ENCODE measurements at places on chromosomes 11 and 22.

GRCh38 chr11:69558519-69558941 is 77.1 kb downstream of the LINC01488 start:
- DNase-seq, result no peak

- DNase-seq, result peak; percentile 53
Measured at GRCh38 chr22:30324014-30324730, 2.6 kb downstream of the TBC1D10A start.

DNA sequence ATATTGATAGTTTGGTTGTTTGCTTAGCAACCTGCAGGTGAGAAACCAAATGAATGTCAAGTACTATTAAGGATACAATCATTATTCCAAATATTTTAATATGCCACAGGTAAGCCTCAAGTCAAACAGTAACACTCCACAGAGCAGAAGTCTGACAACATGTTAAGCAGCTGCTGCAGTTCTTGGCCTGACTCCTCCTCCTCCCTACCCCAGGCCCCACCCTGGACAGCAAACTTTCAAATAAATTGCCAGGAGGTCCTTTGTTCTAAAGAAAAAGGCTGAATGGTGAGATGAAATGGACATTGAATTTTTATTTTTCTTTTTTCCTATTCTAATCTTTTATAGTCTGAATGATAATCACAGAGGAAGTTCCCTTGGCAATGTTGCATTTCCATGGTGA is 260.0 kb upstream of the POU2AF2 start:
- DNase-seq, result no peak

DNA sequence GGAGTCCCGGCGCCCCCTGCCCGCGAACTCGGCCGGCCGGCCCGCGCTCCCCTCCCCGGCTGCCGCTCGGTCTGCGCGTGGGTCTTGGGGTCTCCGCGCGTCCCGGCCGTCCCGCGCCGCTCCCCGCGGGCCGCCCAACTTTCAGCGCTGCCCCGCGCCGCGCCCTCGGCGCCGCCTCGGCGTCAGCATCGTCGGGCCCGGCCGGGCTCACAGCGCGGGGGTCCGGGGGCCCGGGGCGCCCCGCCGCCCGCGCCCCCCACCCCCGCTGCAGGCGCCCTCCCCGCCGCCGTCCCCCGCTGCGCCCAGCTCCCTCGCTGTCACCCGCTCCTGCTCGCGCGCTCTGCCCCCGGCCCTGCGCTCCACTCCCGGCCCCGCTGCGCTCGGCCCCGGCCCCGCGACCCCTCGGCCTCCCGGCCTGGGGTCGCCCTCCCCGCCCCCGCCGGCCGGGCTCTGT is at the start of gene KCNJ4:
Gene KCNJ4 (minus strand): TSS at position 124 of the 454 bp plus-strand sequence. CDS start 27,067 bp downstream, outside the sequence.
- DNase-seq, result no peak

GRCh38 chr11:29432719-29433325 is 584.0 kb downstream of the KCNA4 start:
- peak; percentile 16 for DNase-seq

GRCh38 chr11:92675810-92676209 is 293.6 kb upstream of the MTNR1B start:
- DNase-seq, result no peak

GRCh38 chr11:7450836-7451235 is 34.5 kb upstream of the OLFML1 start:
- DNase-seq, result no peak

- DNase-seq, result no peak
Measured at GRCh38 chr11:33706546-33706945, 5.9 kb upstream of the C11orf91 start.

DNA sequence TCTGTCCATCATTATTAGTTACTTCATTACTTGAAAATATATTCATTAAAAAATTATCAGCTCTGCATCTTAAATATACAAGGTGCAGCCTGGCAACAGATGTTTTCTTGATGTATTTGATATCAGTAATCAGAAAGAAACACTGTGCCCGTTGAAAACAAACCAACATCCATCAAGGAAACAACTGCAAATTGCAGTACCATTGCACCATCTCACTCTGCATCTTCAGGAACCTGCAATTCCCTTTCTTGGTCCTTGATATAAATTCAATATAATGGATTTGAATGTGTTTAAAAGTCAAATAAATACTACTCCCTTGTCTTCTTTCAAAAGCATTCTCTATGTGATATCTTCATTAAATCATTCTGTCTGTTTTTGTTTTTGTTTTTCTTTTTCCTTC is 1131.2 kb downstream of the FAM181B start:
- DNase-seq, result no peak

DNA sequence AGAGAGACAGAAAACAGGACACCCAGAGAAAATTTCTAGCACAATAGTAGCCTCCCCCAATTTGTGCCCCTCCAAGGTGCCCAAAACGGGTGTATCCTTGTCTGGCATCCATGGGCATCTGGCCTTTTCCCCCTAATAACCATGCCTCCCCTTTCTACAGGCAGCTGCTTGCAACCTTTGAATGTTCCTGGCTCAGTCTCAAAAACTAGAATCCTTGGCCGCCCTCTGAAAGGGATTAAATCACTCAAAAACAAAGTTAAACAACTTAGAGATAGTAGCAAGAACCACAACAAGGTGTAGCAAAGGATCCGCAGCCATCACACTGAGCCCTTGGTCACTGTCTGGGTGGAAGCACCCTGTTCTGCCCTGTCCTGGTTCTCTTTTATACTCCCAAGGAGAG is 105.6 kb downstream of the MN1 start:
- DNase-seq, result no peak

- DNase-seq, result no peak
Measured at GRCh38 chr11:109957000-109957399, 136.2 kb upstream of the ZC3H12C start.

DNA sequence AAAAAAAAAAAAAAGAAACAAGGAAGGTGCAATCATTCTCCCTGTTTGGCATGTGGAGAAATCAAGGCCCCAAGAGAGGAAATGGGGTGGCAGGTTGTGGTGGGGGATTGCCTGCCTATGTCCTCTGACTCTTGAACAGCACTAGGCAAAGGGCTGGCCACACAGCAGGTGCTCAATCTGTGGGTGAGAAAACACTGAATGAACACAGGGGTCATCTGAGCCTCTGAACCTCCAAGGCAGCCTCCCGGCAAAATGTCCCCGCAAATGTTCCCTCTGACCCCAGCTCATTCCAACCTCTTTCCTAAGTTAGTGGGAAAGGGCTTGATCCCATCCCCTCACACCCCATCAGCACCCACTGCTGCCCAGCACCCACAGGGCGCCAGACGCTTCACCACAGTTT is 4.6 kb downstream of the PLA2G6 start:
- no peak for DNase-seq

- no peak for DNase-seq
Measured at GRCh38 chr22:45603619-45604018, 68.0 kb upstream of the ATXN10 start.

GRCh38 chr11:121794671-121795141 is 321.3 kb downstream of the BLID start:
- no peak for DNase-seq

DNA sequence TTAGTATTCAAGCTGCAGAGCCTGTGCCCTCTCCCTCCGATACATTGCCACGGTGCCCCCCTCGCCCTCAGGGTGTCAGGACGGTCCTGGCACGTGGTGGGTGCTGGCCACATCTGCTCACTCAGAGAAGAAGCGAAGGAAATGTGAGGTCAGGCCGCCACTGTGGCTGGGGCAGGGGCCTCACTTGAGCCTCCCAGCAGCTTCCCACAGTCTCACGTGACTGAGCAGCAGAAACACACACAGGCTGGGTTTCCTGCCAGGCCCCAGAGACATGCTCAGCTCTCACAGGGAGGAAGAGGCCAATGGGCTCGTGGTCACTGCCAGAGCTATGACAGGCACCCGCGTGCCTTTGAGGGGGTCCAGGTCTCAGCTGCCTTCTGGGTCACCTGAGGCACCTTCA is 37.9 kb upstream of the PRR5 start:
- DNase-seq, result no peak

DNA sequence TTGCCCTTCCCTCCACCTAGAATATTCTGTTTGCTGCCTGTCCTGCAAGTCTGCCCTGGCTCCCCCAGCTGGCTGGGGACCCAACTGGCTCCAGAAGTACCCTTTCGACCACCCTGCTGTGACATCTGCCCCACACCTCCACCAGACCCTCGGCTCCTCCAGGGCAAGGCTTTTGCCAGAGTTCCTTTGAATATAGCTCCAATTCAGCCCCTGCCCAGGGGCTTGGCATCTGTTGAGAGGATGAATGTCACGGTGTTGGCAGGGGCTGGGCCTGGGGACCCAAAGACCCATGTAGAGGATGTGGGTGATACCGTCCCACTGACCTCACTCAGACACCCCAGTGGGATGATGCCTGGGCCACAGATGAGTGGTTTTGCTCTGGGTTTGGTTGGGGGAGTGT is 4.0 kb downstream of the NLRP6 start:
- DNase-seq, result no peak

GRCh38 chr22:24455751-24456426 is 28.5 kb downstream of the ADORA2A start:
- DNase-seq, result no peak

DNA sequence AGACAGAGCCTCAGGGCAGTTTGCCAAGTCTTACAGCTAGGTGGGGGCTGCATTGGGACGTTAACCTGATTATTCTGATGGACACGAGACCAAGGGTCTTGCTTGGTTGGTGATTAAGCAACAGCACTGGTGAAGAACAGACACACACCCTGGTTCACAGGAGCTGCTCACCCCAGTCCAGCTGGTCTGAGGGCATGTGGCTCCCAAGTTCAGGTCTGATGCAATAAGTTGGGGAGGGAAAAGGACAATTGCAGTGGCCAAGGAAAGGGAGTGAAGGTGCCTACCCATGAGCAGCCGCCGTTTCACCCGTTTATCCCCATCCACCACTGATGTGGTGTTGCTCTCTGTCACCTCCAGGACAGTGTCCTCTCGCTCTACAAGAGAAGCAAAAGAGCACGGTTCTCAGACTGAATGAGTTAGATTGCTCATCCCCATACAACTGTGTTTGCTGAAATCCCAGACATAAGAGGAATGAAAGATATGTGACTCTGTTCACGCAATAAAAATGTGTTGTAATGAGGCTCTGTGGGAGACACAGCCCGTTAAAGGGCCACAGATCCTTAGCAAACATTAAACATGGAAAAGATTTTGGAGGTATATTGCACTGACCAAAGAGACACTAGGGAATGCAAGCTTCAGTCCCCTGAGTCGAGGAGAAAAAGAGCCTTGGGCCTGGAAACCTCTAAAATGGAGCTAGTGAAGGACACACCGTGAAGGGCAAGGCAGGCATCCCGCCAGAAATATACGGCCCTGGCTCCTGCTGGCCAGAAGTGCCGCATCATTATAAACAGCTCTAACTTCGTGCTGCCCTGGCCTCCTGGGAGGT is 25.6 kb downstream of the SCUBE2 start:
- DNase-seq, result no peak

- DNase-seq, result no peak
Measured at GRCh38 chr11:65657426-65657825, 5.3 kb downstream of the RELA start.

DNA sequence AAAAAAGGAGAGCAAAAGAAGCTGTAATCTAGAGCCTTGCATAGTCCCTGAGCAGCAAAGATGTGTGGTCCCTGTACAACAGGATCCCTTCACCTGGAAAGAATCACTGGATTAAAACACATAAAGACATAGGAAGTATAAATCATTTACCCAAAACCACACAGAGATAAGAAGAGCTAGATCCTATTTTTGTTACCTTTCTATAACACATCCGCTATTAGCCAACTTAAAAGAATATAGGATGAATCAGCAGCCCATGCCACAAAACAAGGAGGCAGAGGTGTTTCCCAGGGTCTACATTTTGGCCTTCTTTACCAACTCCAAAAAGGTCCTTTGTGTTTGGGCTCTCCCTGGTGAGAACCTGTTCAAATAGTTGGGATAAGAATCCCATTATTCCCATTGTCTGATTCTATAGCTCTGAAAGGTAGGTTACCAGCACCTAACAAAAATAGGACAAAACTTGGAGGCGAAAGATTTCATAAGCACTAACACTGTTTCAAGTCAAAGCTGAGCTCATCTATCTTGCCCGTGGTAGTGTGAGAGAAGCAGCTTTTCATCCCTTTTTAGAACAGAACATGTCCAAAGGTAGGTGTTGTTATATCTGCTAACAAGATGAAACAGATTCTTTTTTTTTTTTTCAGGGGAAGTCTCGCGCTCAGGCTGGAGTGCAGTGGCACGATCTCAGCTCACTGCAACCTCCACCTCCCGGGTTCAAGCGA is 26.8 kb downstream of the PAK1 start:
- peak; percentile 6 for DNase-seq

DNA sequence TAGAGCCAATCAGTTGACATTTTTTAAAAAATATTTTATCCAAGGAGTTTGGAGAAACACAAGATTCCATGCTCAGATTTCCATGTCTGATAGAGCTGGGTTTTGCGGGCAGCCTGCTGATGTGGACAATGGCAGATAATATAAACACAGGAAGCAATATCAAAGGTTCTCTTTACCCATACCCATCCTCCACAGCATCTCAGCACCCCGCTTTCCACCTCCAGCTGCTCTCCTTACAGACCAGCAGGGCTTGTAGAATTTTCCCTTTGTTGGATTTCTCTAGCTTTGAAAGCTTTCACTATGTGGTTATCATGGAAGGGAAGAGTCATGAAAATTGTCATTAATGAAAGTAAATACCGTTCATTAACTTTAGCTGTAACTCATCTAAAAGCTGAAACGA is 746.4 kb downstream of the OPCML start:
- DNase-seq, result no peak

DNA sequence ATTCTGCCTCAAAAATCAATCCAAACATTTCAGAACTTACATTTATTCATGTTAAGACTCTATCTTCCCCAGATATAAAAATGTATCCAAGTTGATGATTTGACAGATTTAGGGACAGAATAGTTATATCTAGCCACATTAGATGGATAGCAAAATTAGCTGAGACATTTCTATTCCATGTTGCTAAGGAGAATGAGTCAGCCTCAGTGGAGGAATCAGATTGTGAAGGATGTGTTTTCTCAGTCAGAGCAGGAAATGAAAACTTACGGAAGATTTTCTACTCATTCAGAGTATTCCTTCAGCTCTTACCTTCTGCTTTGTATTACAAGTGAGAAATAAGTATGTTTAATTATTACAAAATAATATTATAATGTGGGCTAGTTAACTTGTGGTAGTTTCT is 556.3 kb upstream of the ANO3 start:
- no peak for DNase-seq

GRCh38 chr11:65184146-65184545 is 2.4 kb downstream of the CAPN1 start:
- DNase-seq, result no peak

DNA sequence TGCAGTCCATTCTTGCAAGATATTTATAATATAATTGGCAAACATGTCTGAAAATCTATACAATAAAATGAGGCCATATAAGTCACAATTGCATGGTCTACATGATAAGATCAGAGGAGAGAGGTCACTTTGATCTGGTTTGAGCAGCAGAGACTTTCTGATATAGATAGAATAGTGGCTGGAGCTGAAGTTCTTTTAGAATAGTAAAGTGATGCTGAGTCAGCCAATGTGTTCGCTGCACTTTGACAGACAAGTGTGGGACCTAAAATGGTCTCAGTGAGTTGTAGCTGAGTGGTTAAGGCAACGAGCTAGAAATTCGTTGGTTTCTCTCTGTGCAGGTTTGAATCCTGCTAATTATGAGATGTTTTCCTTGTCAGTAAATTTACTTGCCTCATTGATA is 257.0 kb upstream of the C11orf87 start:
- DNase-seq, result no peak

Data from Daoy (cell line).